ENCODE measurements at places on chromosomes 3 and 15.

DNA sequence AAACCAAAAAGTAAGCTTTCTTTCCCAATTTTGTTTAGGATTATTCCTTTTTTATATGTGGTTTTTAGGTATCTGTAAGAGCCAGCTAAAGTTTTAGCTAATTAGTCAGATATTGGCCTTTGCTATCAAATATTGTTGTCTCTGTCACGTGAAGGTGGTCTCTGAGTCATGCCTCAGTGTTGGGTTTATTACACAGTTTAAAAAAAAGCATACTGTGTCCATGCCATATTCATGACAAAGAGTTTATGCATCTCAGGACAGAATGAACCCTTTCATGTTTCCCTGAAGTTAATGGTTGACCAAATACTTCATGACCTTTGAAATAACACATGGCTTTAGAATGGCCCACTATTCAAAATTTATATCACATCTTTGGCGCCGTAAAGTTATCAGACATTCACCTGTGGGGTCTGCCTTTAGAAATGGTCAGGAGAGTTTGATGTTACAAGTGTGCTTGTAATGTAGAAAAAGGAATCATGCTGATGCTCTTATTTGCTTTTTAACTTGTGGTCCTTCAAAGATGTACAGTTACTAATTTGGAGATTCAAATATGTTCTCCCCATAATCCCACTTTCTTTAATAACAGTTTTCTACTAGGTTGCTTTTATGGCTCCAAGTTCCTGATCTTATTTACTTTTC is 101.5 kb downstream of the MYRIP start:
- DNase-seq = no peak

- DNase-seq = no peak
These were observed 141.7 kb downstream of the WDR76 start for GRCh38 chr15:43968551-43968950.

DNA sequence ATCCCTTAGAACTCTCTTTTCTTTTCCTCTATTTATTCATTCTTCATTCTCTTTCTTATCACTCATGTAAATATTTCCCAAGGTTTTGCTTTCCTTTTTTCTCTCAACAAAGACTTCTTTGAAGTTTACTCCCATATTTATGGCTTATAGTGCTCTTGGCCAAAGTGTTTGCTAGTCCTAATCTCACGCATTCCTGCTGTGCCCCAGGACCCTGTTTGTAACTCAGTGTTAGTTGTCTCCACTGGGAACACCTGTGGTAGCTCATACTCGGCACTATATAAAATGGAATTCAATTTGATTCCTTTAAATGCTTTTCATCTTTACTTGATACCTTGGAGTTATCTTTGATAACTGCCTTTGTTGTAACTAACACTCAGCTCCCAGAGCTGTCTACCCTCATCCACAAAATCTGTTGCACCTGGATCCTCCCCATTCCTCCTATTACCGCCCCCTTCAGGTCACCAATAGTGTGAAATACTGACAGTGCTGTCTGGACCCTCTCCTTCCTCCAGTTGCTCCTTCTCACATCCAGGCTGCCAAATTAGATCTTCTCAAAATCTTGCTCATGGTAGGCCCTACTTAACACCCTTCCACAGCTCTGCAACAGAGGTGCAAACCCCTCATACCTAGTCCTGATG is 76.8 kb downstream of the TIGIT start:
- peak; percentile 18 for DNase-seq

DNA sequence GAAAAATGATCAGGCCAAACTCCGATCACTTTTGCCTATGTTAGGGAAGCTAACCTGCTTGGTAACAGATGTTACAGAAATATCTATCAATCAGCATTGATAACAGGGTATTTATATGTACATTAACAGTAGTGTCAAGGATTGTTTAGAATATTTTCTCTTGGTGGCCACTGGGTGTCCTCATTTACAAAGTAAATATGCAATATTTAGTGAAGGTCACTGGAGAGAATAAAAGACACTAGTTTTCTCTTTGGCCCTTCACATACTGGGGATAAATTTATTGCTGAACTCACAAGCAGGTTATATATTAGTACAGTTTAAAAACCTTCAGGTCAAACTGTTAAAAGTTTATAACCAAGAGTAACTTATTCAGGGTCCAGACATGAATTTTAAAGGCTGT is 69.0 kb downstream of the TIGIT start:
- DNase-seq = peak; percentile 53

GRCh38 chr15:74196175-74196574 is 6.4 kb downstream of the STRA6 start:
- DNase-seq = peak; percentile 2

DNA sequence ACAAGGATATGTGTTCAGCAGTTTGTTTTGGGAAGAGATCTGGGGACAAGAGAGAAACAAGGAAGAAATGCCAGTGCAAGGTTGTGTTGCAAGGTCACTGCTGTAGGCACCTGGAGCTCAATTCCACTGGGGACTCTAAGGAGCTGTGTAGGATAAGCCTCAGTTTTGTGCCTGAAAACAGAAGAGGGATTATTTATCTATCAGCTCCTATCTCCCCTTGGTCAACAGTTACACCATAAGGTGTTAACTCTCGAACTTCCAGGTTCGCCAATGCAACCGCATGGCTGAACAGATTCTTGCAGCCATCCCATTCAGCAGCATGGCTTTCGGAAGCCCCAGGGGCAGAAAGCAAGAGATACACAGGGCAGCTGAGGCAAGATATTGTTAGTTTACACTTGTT is 41.6 kb upstream of the CNOT10 start:
- no peak for DNase-seq

DNA sequence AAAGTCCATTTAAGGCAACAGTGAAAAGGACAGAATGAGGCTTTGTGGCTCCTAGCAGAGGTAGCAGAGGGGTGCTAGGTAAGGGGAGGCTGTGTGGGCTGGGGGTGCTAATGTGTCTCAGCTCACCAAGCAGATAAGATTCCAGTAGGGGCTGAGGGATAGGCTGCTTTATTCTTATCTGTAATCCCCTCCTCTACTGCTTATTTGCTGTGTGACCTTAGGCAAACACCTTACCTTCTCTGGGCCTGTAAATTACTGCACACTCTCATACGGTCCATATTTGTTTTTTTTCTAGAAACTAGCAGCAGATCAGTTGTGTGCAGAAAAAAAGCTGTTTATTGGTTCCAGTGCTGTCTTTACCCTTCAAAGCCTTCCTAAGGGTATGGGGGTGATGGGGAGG is 52.8 kb downstream of the SMAD6 start:
- DNase-seq = no peak

DNA sequence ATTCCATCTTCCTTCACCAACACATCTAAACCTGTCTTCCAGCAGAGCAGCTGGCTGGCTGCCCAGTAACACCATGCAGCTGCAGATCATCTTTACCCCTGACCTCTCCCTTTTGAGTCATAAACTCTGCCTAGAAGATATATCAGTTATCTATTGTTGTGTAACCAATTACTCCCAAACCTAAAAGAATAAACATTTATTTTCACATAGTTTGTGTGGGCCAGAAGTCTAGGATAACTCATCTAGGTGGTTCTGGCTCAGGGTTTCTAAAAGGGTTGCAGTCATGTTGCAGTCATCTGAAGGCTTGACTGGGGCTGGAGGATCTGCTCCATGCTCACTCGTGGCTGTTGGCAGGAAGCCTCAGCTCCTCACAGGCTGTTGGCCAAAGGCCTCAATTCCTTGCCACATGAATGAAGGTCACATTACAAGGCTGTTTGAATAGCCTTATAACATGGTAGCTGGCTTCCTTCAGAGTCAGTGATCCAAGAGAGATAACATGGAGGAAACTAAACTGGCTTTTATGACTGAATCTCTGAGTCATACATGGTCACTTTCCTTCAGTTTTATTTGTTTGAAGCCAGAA is 92.8 kb downstream of the GOLIM4 start:
- DNase-seq = no peak

DNA sequence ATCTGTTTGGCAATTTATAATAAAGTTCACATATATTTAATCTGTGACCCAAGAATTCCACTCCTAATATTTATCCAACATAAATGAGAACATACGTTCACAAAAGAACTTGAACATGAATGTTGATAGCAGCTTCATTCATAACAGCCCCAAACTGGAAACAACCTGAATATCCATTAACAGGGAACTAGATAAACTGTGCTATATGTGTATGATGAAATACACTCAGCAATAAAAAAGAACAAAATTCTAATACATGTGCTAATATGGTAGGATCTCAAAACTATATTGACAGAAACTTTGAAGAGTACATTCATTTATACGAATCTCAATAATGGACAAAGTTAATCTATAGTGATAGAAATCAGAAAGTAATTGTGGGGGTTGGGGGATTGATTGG is 5.1 kb upstream of the BHLHE40 start:
- DNase-seq = no peak

- no peak for DNase-seq
These were observed 12.9 kb upstream of the CNBP start for GRCh38 chr3:129196601-129197000.

DNA sequence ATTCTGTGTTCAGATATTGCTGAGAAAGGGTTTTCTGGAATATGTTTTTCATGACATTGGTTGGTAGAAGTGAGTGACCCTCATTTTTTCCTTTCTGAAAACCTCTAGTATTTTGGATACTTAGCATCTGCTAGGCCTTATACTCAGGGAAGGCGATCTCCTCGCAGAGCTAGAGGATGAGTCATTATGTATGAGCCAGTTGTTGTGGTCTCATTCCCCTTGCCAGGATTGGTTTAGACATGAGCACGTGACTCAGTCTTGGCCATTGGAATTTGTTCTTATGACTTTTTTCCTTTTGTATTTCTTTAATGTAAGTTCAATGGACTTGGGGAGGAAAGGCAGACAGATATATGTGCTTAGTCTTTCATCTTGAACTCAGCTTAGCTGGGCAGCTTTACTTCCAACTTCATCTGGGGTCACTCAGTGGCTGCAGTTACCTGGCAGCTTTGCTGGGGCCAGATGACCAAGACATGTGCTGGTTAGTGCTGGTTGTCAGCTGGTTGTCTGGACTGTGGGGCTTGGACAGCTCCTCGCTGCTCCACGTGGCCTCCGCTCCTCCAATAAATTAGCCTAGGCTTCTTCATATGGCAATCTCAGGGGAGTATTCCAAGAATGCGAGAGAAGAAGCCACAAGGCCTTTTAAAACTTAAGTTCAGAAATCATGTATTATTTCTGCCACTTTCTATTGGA is 207.5 kb downstream of the IL20RB start:
- DNase-seq = no peak

- no peak for DNase-seq
These were observed 3.5 kb downstream of the UBE2E1 start for GRCh38 chr3:23809294-23809693.

DNA sequence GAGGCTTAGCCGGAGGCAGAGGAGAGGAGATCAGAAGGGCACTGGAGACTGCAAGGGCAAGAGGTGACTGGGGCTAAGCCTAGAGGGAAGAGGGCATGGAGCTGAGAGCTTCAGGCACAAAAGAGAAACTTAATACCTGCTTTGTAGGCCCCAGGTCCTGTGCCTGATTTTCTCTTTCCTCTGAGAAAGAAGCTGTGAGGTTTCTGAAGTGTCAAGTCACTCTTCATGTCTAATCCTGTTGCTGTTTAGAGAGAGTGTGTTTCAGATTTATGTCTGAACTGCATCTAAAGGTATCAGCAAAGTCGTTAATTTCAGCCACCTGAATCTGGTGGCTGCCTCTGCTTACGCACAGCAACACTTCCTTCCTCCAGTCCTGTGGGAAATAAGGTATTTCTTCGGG is 106.9 kb upstream of the RNU6-1 start:
- no peak for DNase-seq

DNA sequence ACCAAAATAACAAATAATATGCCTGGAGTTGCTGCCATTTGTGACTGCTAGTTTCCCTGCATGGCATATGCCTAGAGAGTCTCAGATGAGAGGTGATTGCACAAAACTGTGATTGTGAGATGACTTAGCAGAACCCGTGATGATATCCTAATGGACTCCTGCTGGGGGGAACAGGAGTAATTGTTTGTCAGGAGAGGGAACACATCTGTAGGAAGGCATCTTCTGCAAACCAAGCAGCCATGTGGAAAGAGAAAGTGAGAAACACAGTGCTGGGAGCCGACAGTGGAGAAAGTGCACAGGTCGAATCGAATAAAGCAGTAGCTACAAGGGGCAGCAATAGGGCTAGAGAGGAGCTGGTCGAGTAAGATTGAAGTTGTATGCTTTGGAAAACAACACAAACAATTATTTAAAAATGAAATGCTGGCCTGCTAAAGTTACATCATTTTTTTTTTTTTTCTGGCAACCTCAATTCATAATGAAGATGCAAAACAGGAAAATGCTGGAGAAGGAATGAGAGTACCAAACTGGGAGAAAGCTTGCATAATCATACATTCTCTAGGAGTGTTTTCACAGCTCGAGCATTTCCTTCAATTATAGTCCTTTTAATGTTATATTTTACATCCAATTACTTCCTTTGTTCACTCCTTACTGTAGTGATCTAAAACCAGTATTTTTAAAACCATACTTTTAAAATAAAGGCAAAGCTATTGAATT is 494.2 kb upstream of the AGTR1 start:
- DNase-seq = no peak

DNA sequence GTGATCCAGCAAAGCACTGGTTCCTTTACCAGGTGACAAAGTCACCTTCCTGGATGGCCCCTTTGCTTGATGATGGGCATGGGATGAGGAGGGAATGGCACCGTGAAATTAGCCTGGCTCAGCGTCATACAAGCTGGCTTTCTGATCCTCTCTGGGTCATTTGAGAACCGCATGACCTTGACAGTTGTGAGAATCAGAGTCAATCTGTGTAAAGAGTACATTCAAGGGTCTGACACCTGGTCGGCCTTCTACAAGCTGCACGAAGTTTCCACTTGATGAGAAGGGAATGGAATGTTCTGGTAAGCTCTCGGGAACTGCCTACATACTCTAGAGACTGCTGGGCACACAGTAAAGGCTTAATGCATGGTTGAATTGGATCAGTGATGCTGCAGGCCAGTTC is 319.8 kb upstream of the TLE3 start:
- no peak for DNase-seq

DNA sequence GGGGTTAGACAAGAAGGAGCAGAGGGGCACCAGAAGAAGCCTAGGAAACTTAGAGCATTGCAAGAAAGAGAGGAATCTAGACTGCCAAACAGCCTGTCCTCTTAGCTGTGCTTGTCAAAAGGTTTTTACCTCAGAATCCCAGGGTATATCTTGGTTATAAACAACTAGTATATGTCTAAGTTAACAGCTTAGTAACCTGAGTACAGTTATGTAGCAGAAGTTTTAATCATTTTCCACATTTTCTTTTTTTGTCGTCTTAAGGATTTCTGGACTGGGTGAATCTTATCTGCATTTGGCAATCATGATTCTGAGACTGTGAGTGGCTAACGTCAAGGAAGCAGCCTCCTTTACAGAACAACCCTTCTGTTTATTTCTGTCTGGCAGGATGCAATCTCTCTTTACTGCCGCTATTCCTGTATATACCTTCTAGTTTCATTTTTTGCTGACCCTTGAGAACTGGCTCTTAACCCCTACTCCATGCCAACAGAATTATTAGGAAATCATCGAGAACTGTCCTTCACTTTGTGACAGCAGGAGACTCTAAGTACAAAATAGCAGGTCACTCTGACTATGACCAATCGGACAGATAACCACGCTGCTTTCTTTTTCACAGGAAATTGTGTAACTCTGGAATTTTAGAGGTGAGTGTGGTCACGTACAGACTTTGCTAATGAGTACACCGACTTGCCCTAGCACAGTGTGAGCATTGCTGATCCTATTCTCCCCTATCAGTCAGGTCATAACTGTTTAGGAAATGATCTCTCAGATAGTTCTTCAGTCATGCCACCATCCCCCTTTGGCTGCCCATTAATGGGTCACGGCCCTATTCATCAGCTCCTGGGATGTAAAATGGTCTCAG is 3.3 kb upstream of the CP start:
- DNase-seq = peak; percentile 23
